Heart left ventricle (tissue), 16 donors: ENCODE measurements at places on chromosomes 4 and X. TPM values are rescaled to one million over a fixed set of nuclear protein-coding genes. Genes with fewer than 3 reads are reported as not detected.

DNA sequence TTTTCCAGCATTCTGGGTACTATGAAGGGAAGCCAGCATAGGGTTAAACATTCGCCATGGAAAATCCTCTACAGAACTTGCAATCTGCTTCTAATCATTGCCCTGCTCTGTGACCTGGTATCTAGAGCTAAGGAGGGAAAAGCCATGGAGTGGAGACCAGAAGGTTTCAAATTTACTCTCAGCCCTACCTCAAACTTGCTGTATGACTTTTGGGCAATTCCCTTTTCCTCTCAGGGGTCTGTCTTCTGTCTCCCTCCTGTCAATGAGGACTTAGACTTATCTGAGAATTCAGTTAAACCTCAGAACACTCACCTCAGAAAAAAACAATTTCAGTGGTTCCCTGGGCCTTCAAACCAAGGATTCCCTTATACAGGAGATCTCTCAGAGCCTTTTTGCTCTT, 29.1 kb downstream of the ARHGEF9 start:
- H3K27me3 ChIP-seq: no peaks in the 10 kb centered on the region
- peaks cover 15% of the 10 kb centered on the region for H3K4me1 ChIP-seq
- no peaks in the 10 kb centered on the region for H3K36me3 ChIP-seq
- peak overlapping the region; percentile 91 for H3K27ac ChIP-seq
- no peak overlapping the region for H3K4me3 ChIP-seq

DNA sequence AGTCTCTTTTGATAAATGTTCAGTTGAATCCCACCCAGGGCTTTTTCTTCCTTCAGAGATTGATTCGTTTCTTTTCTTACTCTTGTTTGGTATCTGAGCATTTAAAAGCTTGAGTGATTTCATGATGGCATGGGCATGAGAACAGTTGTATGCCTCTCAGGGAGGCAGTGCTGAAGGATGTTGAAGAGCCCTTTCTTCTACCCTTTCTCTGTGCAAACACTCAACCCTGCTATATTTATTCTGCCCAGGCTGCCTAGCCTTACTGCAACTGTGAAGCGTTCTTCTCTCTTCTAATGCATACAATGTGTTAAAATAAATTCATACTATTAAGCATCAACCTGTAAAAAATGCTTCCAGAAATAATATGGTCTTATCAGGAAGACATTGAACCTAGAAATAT, 367.6 kb upstream of the LCORL start:
- H3K27me3 ChIP-seq: no peaks in the 10 kb centered on the region
- DNase-seq: no peak
- H3K36me3 ChIP-seq: no peaks in the 10 kb centered on the region
- H3K4me3 ChIP-seq: no peak overlapping the region
- no peaks in the 10 kb centered on the region for H3K4me1 ChIP-seq

- no peaks in the 10 kb centered on the region for H3K36me3 ChIP-seq
- no peak overlapping the region for H3K27ac ChIP-seq
- DNase-seq: no peak
- H3K4me3 ChIP-seq: no peak overlapping the region
- no peaks in the 10 kb centered on the region for H3K4me1 ChIP-seq
- H3K27me3 ChIP-seq: no peaks in the 10 kb centered on the region
Measured at GRCh38 chrX:97200454-97200853, 316.7 kb downstream of the RPA4 start.

DNA sequence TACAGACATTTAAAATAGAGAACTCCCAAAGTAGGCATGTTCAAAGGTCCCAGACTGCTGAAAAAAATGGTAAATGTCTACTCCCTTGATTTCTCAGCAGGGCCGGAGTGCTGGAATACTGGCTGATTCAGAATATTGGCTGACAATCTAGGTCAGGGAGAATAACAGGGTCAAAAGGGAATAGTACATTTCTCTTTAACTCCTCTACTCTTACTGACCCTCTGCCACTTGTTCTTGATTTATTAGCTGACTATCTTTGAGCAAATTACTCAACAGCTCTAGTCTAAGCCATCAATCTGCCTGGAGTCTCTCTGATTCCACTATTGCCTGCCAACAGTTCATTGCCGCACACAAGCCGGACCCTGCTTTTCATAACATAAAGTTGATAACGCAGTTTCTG, 19.7 kb upstream of the NWD2 start:
- no peaks in the 10 kb centered on the region for H3K36me3 ChIP-seq
- no peaks in the 10 kb centered on the region for H3K27me3 ChIP-seq
- DNase-seq: no peak
- no peaks in the 10 kb centered on the region for H3K4me1 ChIP-seq
- H3K27ac ChIP-seq: no peak overlapping the region

GRCh38 chrX:130262231-130262630, 6.5 kb downstream of the ZNF280C start:
- no peak overlapping the region for H3K27ac ChIP-seq
- H3K4me3 ChIP-seq: no peak overlapping the region
- no peaks in the 10 kb centered on the region for H3K4me1 ChIP-seq
- H3K36me3 ChIP-seq: no peaks in the 10 kb centered on the region

GRCh38 chr4:78242071-78242470, 184.9 kb downstream of the FRAS1 start:
- no peaks in the 10 kb centered on the region for H3K4me1 ChIP-seq
- H3K27me3 ChIP-seq: no peaks in the 10 kb centered on the region
- H3K4me3 ChIP-seq: no peak overlapping the region
- no peaks in the 10 kb centered on the region for H3K36me3 ChIP-seq
- no peak overlapping the region for H3K27ac ChIP-seq

- no peak for DNase-seq
- H3K36me3 ChIP-seq: no peaks in the 10 kb centered on the region
- no peaks in the 10 kb centered on the region for H3K27me3 ChIP-seq
- no peak overlapping the region for H3K4me3 ChIP-seq
Measured at GRCh38 chr4:152436384-152436783, 99.5 kb downstream of the FBXW7 start.

GRCh38 chrX:132059973-132060540, 37.0 kb downstream of the STK26 start:
- H3K27me3 ChIP-seq: no peaks in the 10 kb centered on the region
- no peaks in the 10 kb centered on the region for H3K36me3 ChIP-seq
- DNase-seq: no peak
- H3K4me3 ChIP-seq: no peak overlapping the region
- no peak overlapping the region for H3K27ac ChIP-seq
- H3K4me1 ChIP-seq: no peaks in the 10 kb centered on the region

DNA sequence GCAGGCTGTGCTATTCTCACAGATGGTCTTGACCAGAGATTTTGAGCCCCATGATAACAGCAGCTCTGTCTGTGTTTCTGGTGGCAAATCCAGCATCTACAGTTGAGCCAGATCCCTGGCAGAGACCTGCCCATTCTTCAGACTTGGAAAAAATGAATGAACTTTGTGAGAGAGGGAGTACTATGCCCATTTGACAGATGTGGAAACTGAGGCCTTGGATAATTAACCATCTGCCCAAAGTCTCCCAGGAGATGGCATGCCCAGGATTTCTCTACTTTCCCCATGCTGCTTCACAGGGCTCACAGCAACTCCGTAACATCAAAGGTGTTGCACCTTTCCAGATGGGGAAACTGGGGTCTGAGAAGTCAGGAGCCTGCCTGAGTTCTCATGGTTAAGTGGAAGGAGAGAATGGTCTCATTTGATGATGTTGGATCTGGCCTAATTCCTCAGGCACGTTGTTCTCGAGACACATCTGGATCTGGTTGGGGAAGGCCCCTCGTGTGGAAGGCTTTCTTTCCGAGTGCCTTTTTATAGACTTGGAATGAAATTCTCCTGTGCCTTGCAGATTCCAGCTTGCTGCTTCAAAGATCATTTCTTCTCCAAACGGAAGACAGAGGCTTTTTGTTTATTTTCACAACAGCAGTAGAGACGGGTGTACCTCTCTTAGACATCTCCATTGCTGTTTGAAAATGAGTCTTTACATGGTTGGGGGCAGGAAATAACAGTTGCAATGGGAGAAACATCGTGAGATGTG, 73.3 kb upstream of the STX18 start:
- H3K27me3 ChIP-seq: no peaks in the 10 kb centered on the region
- H3K36me3 ChIP-seq: no peaks in the 10 kb centered on the region
- no peak overlapping the region for H3K4me3 ChIP-seq
- H3K27ac ChIP-seq: no peak overlapping the region
- H3K4me1 ChIP-seq: no peaks in the 10 kb centered on the region

DNA sequence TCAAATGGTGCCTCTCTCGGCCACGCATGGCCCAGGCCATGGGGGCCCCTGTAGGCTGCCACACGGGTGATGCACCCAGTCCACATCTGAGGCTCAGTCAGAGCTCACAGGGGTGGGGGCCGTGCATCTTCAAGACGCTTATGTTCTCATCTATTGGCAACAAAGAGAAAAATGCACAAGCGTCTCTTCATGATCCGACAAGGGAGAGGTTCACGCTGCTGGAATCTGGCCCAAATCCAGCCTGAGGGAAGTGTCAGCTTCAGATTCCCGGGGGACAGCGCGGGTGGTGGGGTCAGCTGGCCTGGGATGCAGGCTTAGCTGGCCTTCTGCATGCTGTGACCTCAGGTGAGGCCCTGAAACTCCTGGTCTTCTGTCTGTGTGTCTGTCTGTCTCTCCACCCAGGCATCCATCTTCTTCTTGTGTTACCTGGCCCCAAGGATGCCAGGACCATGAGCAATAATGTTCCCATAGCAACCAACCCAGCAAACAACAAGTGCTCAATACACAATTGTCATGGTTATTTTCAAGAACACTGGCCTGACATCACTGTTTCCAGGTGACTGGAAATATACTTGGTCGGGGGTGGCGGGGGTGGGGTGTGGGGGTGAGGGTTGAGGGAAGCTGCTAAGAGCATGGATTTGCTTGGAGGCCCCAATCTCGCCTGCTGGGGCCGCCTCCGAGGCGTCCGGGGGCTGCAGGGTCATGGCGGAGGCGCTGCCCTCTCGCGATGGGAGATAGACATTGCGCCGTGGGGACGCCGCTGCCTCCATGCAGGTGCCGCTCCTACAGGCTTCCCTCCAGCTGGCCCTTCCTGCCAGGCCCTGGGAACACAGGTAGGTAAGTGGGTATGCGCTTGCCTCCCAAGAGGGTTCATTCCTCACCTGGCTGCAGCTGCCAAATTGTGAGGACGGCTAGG, 48.3 kb downstream of the ABLIM2 start:
- H3K27me3 ChIP-seq: no peaks in the 10 kb centered on the region
- no peak for DNase-seq
- no peak overlapping the region for H3K4me3 ChIP-seq
- no peak overlapping the region for H3K27ac ChIP-seq

DNA sequence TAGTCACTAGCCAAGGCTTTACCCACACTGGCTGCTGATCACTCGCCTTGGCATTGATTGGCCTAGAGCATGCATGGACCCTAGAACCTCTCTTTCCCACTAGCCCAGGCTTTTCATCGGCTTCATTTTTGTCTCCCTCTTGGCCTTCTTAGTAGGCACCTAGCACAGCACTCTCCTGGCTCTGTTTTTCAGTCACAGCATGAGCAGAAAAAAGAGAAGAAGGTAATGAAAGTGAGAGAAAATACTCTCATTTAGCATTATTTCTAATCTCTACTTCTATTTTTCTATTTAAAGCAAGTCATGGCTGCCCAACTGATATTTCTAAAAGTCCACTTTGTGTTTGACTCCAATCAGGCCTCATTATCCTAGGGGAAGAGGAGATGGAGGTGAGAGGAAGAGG, 267.2 kb downstream of the FBXO8 start:
- no peaks in the 10 kb centered on the region for H3K36me3 ChIP-seq
- H3K4me3 ChIP-seq: no peak overlapping the region
- H3K4me1 ChIP-seq: no peaks in the 10 kb centered on the region
- no peaks in the 10 kb centered on the region for H3K27me3 ChIP-seq
- no peak for DNase-seq

DNA sequence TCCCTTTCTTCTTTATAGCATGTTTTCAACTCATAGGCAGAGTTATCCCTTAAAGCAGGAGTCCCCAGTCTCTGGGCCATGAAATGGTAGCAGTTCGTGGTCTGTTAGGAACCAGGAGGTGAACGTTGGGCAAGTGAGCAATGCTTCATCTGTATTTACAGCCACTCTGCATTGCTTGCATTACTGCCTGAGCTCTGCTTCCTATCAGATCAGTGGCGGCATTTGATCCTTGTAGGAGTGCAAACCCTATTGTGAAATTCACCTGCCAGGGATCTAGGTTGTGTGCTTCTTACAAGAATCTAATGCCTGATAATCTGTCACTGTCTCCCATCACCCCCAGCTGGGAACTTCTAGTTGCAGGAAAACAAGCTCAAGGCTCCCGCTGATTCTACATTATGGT, 39.8 kb downstream of the DTHD1 start:
- no peak for DNase-seq
- H3K27me3 ChIP-seq: no peaks in the 10 kb centered on the region
- no peaks in the 10 kb centered on the region for H3K36me3 ChIP-seq
- H3K27ac ChIP-seq: no peak overlapping the region

DNA sequence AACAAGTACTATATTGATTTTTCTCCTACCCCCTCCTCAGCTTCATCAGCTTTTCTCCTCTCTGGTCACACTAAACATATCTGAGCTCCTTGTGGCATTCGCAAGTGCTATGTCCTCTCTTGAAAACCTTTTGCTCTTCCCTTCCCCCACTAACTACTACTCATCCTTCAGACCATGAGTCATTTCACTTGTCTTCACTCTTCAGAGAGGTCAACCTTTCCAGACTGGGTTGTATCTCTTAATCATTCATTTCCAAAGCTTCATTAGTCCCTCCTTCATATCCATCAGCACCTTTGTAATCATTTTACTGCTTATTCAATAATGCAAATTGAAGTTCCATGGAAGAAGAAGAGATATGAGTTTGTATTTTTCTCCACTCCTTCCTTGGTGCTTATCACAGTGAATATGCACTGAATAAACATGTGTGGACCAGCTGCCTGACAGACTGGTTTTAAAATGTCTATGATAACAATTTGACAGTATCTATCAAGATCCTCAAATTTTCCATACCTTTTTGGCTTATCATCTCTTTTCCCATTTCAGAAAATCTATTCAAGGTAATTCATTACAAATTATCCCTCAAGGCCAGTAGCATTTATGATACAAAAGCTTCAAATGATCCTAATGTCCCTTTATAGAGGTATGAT, 28.4 kb downstream of the DDX60L start:
- H3K4me1 ChIP-seq: no peaks in the 10 kb centered on the region
- no peaks in the 10 kb centered on the region for H3K27me3 ChIP-seq
- H3K4me3 ChIP-seq: no peak overlapping the region
- peaks cover 42% of the 10 kb centered on the region for H3K36me3 ChIP-seq
- H3K27ac ChIP-seq: no peak overlapping the region

DNA sequence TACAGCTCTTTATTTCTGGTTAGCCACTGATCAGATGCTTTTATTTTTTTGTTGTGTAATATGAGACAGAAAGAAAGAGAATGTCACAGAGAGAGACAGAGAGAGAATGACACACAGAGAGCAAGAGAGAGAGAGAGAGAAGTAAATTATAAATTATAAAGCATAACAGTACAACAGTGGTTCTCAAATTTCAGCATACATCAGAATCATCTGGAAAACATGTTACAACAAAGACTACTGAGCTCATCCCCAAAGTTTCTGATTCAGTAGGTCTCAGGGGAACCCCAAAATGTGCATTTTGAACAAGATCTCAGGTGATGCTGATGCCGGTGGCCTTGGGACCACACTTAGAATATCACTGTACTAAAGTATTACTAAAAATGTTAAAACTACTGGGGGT, 245.8 kb upstream of the DIAPH2 start:
- H3K27me3 ChIP-seq: peaks cover 3% of the 10 kb centered on the region
- no peaks in the 10 kb centered on the region for H3K36me3 ChIP-seq
- H3K27ac ChIP-seq: no peak overlapping the region
- no peak for DNase-seq
- H3K4me1 ChIP-seq: no peaks in the 10 kb centered on the region

TLR3 gene
- 2.8 TPM for total RNA-seq

GSX2 gene
- total RNA-seq: not detected

UGT2B15 gene
- not detected for total RNA-seq

CSN1S1 gene
- total RNA-seq: not detected

PDGFRA gene
- total RNA-seq: 8.0 TPM

TEX11 gene
- not detected for total RNA-seq

HSFX1 gene
- total RNA-seq: 2.9 TPM

SLC10A7 gene
- total RNA-seq: 4.9 TPM

TMEM164 gene
- total RNA-seq: 50.3 TPM

ERCC6L gene
- not detected for total RNA-seq
